ENCODE measurements at places on chromosomes 3 and 15.
A peak's percentile ranks its signal among the peaks of the same experiment; 100 is the strongest.

DNA sequence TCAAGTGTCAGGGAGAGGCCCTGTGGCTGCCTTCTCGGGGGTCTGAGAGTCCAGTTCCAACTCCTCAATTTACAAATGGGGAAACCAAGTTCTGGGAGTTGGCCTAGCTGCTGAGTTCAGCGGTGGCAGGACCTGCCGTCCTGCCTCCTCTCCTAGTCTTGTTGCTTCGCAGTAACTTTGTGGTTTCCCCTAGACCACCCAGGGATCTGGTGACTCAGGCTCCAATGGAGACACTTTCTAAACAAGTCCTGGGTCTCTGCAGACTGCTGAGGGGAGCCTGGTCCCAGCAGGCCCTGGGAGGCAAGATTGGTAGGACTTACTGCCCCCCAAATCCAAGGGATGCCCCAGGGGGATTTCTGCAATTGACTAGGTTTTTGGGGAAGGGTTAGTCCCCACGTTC lies 83.6 kb downstream of the SMAD6 start:
- DNase-seq = no peak

DNA sequence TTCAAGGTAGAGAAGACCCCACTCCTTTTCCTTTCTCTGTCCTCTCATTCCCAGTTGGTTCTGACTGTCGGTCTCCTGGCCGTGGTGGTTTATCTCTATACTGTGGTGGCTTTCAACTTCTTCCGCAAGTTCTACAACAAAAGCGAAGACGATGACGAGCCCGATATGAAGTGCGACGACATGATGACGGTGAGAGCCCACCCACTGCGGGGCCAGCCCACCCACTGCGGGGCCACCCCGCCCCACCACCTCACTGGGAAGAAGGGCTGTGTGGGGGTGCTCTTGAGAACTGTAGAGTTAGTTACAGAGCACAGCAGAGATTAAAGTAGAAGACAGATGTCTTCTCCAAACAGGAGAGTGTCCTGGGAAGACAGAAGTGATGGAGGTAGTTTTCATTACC lies 110.6 kb upstream of the CHRM5 start:
- DNase-seq = no peak

GRCh38 chr3:101998256-101998926 lies 149.1 kb downstream of the NFKBIZ start:
- DNase-seq = no peak

DNA sequence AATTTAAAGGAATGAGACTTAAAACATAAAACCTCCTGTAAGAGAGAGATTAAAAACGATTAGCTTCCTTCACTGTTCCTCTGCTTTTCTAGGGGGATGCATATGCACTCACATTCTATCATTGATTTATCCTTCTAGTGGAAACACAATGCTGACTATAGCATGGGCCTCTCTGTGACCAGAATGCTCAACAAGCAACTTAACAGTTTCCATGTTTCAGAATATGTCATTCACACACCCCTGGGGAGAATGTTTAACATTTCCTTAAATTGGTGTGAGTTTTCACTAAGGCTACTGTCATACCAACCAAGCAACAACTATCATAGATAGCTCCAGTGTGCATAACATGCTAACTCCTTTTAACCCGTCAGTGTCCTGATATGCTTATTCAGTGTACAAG lies 337.9 kb upstream of the GRM7 start:
- no peak for DNase-seq

DNA sequence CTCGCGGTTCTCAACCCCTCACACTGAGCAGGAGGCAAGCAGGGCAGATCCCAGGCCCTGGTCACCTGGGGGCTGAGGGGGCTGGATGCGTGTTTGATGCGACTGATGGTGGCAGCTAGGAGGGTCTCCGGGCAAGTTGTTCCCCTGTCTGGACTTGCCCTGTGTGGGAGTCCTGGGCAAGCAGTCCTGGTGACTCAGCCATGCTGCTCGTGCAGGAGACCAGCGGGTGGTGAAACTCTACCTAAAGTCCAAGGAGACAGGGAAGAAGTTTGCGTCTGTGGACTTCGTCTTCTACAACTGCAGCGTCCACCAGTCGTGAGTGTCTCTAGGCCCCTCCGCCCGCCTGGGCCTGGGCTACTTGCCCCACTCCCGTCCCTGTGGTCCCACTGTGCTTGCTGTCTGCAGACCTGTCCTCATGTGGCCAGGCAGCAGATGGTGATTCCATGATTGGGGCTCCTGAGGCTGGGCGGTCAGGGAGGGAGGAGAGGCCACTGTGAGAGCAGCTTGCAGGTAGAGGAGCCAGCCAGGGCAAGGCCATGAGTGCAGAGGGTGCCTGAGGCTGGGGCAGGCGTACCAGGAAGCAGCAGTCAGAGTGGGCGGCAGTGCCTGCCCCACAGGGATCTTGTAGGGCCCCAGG lies 23.1 kb downstream of the PLXNA1 start:
- no peak for DNase-seq

- no peak for DNase-seq
Observed at GRCh38 chr15:74768771-74769342, 13.0 kb upstream of the CSK start.

GRCh38 chr3:46901591-46902187 lies 24.2 kb downstream of the PTH1R start:
- no peak for DNase-seq

DNA sequence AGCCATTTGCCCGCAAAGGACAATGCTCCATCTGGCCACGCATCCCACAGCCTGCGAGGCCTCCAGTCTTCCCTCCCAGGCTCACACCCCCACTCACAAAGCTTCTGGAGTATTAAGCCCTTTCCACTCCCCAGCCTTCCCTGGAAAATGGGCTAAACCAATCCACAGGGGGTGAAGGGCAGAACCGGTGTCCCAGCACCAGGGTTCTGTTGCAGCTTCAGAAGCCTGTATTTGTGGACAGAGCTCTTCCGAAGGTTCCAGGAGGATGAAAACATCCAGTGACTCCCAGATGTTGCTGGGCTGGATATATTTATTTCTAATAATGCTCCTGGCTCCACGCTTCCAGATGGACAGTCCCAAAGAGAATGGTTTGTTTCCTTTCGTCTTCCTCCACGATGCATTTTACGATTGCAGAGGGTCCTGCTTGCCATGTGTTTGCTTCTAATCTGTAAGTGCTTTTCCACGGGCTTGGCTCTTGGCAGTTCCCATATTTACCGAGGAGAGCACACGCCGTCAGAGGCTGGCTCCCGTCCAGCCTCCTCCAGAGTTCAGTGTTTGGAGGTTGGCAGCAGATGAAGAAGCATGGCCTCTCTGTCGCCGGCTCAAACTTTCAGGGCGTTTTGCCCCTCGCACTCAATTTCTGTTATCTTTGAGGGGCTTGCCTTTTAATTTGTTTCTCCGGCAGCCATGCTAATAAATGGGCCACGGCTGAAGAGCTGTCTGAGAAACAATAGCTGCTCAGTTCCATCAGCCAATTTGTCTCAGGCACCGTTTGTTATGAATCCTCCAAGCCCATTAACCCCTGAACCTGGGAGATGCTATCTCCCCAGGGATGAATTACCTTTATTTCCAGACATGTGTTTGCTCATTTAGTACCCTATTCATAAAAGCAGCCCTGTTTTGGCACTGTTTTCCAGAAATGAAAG lies 367.9 kb upstream of the PROK2 start:
- DNase-seq = no peak

DNA sequence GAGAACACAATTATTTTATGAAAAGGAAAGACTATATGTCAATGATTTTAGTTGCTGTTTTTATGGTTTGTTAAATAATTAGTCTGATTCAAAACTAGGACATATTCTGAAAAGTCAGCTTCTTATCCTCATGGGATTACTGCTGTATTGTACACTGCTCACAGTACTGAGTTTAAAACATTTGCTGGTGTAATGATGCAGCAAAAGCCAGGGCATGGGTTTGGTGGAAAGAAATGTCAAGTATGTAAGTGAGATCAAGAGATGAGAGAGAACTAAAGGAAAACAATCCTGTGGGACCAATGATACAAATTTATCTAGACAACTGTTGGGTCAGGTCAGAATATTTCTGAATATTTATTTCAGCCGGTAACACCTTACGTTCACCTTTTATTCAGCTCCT lies 210.1 kb upstream of the ARHGEF26 start:
- no peak for DNase-seq

DNA sequence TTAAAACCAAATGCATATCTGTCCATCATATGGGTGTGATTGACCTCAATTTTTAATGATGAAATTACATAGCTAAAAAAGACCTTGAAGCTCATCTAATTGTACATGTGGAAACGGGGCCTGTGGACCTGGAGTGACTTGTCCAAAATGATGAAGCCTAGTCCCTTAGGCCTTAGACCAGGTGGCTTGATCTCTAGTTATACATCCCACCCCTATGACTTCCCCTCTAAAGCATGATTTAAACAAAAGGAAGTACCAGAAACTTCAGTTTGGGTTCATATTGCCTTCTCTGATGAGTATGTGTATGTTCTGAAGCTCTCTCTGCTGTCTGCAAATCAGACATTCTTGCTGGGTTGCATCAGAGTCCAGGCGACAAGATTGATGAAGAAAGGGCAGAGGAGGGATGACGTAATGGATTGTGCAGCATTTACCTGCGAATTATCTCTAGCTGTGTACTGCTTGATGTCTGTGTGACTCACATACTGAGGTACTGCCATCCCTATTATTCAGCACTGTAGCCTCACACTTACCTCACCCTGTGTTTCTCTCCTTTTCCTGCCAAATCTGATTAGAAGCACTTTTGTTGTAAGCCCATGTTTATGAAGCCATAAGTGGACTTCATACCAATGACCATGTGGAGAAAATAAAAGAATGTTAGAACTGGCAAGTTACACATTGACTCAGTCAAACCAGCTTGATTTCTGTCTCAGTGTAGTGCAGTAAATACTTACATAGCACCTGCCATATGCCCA lies 111.5 kb downstream of the FILIP1L start:
- no peak for DNase-seq

DNA sequence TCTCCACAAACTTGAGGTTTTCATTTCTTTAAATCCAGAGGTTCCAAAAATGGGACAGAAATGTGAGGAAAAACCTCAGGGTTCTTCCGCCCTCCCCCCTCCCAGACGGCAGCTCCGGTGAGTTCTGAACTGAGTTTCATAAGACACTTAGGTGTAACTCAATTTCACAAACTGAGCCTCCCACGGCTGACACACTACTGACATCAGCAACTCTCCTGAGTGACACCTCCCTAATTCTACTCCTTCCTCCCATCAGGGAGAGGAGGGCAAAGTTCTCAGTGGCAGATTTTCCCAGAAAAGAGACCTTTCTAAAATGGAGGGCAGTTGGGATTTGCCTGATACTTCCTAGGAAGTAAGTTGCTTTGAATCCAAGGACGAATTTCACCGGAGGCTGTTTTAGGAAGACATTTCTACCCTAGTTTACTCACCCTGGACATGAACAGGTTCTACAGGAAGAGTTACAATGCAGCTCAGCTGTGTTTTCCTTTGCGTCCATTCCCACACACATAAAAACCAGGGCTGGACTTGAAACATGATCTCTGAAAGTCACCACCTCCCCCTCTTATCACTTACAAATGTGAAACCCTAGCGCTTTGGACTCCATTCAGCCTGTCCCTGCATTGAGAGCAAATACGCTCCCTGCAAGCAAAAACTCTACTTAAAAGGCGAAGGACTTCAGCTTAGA lies 78.1 kb upstream of the LMOD3 start:
- peak; percentile 24 for DNase-seq

- DNase-seq = no peak
Observed at GRCh38 chr3:23474580-23475357, 271.6 kb downstream of the UBE2E2 start.

DNA sequence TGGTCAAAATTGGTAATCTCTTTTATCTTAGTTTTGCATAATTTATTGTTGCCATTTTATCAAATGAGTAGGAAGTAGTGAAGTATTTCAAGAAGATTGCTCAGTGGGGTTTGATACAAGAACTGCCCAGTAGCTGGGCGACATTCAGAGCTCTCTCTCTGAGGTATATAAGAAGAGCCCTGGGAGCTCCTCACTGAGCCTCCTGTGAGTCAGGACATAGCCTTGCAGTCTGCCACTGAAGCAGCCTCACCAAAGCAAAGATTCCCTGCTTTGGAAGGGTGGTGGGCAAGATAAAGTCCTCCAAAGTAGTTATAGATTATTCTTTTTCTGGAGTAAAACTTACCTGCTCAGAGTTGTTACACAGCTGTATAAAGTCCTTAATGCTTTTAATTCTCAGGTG lies 26.1 kb downstream of the SKIL start:
- no peak for DNase-seq

DNA sequence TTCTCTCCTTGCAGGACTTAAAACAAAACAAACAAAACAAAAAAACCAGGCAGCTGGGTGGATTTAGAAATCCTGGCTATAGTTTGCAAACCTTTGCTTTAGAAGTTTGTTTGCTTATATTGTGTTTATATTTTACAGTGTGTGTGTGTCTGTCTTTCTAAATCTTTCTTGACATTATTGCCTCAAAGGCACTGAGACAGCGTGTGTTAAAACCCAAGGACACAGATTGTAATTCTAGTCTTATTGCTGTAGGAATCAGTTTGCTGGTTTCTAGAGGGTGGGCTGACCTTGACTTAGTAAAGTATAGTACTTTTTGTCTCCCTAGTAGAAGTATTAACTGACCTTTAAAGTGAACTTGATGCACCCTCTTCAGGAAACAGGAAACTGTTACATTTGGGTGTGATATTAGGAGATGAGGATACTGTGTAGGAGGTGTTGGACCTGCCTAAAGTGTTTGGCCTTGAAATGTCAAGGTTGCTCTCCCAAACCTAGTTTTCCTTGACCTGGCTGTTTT lies 71.0 kb downstream of the TCF12 start:
- DNase-seq = no peak

DNA sequence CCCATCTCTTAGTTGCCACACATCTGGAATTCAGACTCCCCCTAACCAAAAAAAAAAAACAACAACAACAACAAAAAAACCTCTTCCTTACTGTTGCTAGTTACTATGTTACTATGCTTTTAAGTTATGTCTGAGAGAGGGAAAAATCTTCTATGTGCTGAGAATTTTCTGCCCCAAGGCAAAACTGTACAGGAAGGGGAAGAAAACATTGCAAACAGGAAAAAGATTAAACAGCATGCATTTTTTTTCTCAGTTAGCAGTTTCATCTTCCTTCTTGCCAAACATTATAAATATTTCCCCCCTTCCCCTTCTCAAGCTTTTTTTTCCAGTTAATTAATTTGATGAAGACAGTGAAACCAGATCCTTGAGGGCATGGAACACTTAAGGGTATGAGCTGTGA lies 1.1 kb upstream of the CD200R1 start:
- DNase-seq = no peak

DNA sequence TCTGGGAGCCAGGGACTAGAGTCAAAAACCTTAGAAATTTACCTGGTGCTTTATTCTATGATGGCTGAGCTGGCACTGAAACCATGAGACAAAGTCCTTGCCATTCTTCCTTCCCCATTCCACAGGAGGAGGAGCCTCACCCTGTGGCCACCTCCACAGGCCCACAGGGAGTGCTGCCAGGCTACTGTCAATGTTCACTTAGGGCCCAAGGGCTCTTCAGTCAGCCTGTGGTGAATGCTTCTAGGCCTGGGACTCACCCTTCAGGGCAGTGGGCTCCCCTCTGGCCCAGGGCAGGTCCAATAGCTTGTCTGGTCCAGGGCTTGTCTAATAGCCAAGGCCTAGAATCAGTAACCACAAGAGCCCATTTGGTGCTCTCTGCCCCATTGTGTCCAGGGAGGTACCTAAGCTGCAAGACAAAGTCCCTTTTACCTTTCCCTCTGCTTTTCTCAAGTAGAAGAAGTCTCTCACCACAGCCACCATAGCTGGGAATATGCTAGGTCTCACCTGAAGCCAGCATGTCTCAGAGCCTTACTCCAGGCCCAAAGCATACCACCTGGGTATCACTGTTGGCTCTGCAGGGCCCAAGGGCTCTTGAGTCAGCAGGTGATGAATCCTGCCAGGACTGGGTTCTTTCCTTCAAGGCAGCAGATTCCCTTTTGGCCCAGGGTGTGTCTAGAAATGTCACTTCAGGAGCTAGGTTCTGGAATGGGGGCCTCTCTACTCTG lies 61.8 kb upstream of the CHRNB4 start:
- DNase-seq = no peak

- DNase-seq = no peak
Observed at GRCh38 chr3:138888560-138888959, 53.8 kb upstream of the PIK3CB start.

Data from stimulated activated CD4-positive, alpha-beta T cell treated with anti-CD3 and anti-CD28 coated beads, Interleukin-1b, Interleukin-23, amount 100 ng/mL, for 1 hour (primary cell).